Astrocyte of the hippocampus (primary cell): ENCODE measurements at places on chromosomes 7 and 10.
A peak's percentile ranks its signal among the peaks of the same experiment; 100 is the strongest.

DNA sequence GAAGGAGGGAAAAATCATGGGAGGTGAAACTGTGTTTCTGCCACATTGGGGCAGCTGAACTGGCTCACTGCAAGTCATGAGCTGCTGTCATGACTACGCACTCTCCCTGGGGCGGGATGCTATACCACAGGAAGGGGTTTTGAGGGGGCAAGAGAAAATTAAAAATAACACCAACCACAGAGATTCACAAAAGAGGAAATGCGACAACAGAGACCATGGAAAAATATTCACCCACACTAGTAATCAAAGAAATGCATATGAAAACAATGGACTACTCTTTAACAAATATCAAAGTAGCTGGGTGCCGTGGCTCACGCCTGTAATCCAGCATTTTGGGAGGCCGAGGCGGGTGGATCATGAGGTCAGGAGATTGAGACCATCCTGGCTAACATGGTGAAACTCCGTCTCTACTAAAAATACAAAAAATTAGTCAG, 65.2 kb upstream of the TM9SF3 start:
- DNase-seq = no peak

- no peak for DNase-seq
These were observed 7.7 kb upstream of the INSIG1 start for GRCh38 chr7:155289949-155290501.

DNA sequence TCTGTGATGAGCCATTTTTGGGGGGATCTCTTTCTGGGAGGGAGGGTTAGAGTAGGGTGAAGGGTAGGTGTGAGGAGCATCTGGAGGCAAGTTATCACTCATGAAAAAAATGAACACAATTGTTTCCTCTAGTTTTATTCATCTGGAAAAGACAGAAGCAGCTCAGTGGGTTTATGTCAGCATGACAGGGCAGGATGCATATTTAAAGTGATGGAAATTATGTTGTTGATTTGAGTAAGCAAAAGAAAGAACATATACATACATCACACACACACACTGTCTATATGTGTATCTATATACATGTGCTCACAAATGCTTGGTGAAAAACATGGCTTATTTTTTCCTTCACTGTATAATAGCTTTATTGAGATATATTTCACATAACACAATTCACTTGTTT, 114.2 kb downstream of the ADCY1 start:
- no peak for DNase-seq

- no peak for DNase-seq
These were observed 32.4 kb upstream of the LBX1 start for GRCh38 chr10:101261702-101262101.

DNA sequence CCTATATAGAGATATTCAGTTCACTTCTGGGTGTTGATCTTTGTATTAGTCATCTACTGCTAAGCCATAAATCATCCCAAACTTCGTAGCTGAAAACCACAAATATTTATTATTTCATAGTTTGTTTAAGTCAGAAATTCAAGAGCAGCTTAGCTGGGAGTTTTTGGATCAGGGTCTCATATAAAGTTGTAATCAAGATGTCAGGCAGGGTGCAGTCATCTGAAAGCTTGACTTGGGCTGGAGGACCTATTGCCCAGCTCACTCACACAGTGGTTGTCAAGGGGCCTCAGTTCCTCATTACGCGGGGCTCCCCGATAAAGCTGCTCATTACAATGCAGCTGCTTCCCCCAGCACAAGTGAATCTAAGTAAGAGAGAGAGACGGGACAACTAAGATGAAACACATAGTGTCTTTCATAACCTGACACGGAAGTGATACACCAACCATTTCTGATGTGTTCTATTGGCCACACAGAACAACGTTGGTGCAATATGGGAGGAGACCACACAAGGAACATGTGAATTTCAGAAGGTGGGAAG, 15.7 kb downstream of the PPP1R3C start:
- DNase-seq = peak; percentile 64

DNA sequence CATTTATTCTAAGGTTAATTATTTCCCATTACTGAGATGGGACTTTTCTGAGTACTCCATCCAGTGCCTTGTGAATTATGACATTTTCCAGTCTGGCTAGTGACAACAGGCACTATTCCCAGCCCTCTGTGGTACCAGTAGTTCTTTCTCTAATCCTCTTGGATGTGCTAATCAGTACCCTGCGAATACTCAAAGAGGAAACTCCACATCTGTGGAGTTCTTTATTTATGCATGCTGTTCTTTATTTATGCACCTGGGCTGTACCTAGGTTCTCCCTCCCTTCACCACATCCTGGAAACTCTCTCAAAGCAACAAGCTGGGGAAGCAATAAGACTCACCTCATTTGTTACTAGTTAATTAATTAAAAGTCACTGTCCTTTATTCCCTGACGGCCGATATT, 83.5 kb downstream of the TSPAN12 start:
- no peak for DNase-seq

- DNase-seq = peak; percentile 91
These were observed 778 bp upstream of the TRIM8 start for GRCh38 chr10:102643336-102644065.

- no peak for DNase-seq
These were observed 66.4 kb downstream of the NHLRC2 start for GRCh38 chr10:113920875-113921274.

- DNase-seq = no peak
These were observed 256.6 kb downstream of the USP6NL start for GRCh38 chr10:11354823-11355222.

- DNase-seq = no peak
These were observed 50.7 kb downstream of the SYPL1 start for GRCh38 chr7:106061301-106061979.

- DNase-seq = peak; percentile 72
These were observed 135.2 kb downstream of the CUX1 start for GRCh38 chr7:101952355-101953247.

- peak; percentile 78 for DNase-seq
These were observed 74.5 kb upstream of the VKORC1L1 start for GRCh38 chr7:65798111-65799075.

DNA sequence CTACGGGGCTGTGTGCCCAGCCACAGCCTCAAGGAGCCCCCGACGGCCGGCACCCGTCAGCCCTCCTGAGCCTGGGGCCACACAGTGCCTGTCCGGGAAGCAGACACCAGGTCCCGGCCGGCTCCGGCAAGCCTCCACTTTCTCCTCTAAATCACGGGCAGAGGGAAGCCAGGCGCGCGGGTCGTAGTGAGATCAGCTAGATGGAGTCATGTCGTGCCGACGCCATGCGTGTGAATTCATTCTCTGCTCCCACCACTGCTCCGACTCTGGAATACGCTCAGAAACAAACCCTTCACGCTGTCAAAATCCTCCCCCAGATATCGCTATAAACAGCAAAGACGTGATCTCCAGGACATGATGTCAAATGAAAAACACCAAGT, 93.7 kb upstream of the DNAAF5 start:
- no peak for DNase-seq

- peak; percentile 38 for DNase-seq
These were observed 569.3 kb upstream of the IGFBP3 start for GRCh38 chr7:46490406-46490805.

GRCh38 chr7:138009350-138009653, 7.4 kb upstream of the CREB3L2 start:
- DNase-seq = no peak

DNA sequence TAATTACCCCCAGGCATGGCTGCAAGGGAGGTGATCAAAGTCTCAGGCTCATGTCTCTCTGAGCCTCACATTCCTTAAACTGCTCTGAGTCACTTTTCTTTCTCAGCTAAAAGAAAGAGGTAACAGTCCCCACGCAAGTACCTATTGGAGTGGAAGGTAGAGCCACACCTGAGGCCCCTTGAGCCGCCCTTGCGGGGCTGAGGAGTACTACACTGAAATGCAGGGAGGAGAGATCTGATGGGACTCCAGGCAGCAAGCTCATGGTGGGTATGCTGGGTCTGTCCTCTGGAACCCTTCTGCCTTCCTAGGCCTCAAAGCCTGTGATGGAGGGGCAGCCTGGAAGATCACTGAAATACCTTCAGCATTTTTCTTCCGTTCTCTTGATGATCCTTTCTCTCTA, 960.0 kb downstream of the DNAJB9 start:
- DNase-seq = no peak

DNA sequence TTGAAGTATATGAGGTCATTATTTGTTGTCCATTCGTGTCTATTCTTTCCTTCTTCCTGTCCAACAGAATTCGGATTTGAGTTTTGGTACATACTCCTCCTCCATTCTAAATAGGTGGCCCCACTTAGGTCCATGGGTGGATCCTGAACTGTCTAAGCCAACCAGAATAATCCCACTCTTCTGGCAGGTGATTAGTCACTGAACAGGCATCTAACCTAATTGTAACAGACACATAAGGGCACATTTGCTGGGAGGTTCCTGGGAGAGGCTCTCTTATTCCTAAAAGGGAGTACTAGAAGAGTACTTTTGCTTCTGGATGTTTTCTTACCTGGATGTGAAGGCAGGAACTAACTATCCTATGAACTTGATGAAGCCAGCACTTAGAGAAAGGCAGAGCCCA, 16.8 kb downstream of the LRRC72 start:
- DNase-seq = no peak

DNA sequence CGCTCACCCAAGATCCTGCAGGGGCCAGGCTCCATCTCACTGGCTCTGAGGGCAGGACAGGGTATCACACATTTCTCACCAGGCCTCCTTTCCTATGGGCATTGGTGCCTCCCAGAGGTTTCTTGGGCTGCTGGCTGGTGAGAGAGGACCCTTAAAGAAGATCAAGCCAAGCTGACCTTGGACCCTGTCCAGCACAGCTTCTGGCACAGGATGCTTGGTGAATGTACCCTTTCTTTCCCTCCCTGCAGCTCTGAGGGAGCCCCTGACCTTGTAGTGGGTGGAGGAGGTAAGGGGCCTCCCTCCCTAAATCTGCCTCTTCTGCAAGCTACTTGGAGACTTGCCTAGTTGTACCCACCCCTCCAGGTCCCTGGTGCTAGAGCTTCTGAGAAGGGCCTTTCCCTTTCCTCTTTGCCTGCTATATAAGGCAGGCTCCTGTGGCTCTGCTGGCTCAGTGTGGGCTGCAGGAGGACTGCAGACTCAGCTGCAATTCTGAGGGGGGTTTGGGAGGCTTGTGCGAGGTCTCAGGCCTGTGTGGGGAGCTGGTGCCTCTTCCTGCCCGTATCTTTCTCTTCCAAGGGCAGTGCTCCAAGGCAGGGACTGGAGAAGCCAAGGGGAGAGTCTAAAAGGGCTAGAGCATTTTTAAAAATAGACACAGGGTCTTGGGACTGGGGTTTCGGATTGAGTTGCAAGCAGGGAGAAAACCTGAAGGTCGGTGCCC, 11.7 kb upstream of the TRIM8 start:
- peak; percentile 36 for DNase-seq

- DNase-seq = no peak
These were observed 36.6 kb upstream of the C7orf33 start for GRCh38 chr7:148553979-148554378.

- DNase-seq = peak; percentile 78
These were observed 115.1 kb upstream of the MEOX2 start for GRCh38 chr7:15801551-15801950.

- DNase-seq = no peak
These were observed 46.1 kb upstream of the ANLN start for GRCh38 chr7:36343548-36343947.

- DNase-seq = no peak
These were observed 22.2 kb upstream of the BMPER start for GRCh38 chr7:33882950-33883670.

DNA sequence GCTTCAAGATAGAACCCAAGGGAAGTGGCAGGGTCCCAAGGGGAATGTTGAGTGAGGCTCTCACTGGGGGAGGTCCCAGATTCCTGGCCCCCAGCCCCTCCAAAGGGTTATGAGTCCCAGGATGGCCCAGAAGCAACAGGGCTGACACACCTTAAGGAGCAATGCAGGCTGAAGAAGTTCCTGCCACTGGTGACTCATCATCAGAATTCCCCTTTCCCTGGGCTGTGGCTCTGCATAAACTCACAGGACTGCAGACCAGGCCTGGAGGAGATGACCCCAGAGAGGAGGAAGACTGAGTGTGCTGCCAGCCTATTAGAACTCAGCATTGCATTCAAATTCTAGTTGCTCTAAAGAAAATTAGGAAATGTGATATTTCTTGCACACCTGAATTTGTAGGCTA, 126.7 kb downstream of the DPP6 start:
- no peak for DNase-seq

- DNase-seq = no peak
These were observed 225.3 kb upstream of the PITRM1 start for GRCh38 chr10:3397846-3398245.

DNA sequence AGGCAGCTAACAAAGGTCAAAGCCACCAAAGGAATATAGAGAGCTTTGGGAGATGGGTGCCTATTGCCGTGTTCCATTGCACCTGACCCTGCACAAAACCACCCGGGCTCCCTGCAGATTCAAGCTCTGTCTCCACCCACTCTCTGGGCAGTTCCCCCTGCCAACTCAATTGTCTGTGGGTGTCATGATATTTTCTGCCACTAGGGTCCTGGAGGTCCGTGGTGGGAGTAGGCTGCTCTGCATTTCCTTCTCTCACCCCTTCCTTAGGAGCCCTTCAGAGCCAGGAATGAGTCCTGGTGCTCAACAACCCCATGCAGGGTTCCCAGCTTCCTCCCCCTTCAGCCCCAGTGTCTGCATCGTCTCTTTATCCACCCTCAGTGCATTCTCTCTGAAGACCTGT, 34.1 kb downstream of the PNLIPRP2 start:
- no peak for DNase-seq

DNA sequence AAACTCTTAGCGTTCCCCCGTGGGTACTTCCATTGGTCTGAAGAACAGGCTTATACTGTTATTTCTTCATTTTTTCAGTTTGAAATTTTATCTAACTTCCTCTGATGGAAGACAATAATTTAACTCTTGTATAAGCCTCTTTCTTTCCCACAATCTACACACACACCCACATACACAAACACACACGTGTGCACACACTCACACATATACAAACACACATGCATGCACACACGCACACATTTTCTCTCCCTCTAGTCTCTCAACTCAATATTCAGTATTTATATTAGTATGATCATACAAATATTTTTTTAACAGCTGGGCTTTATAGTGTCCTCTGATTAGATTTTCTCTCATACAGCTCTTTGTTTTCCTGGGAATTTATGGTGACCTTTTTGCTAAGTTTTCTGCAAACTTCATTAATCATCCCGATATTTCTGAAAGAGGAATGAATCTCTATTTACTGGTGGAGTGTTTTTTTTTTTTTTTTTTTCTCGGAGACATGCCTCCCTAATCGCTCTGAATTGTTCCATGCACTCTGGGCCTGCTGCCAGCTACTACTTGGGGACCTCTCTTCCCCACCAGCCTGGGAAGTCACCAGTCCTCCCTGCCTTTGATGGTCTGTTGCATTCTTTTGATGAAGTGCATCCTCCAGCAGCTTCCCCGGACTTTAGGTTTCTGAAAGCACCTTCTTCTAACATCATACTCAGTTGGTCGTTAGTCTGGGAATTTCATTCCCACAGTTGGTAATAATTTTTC, 75.5 kb downstream of the ZNF777 start:
- no peak for DNase-seq
